ENCODE measurements at places on chromosomes 2 and 18.

GRCh38 chr18:76546088-76546435 lies 51.0 kb upstream of the ZNF516 start:
- DNase-seq, result no peak

DNA sequence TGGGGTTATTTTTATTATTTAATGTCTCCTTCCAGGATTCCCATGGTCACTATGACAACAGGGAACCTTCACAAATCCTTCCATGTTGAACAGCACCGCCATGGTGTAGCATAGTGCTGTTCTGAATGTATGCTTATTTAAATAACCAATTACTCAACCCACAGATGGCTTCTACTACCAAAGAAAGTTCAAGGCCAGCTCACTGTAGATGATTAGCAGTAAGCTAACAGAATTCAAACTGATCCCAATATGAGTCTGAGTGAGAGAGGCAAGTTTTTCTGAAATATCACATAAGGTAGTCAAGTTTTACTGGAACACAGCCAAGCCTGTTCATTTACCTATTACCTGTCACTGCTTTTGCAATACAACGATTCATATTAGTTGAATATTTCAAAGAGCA lies 51.2 kb downstream of the CLASP1 start:
- no peak for DNase-seq

- DNase-seq, result no peak
Measured at GRCh38 chr2:141923657-141924056, 207.2 kb downstream of the LRP1B start.

GRCh38 chr2:170092436-170093060 lies 85.4 kb upstream of the MYO3B start:
- no peak for DNase-seq

DNA sequence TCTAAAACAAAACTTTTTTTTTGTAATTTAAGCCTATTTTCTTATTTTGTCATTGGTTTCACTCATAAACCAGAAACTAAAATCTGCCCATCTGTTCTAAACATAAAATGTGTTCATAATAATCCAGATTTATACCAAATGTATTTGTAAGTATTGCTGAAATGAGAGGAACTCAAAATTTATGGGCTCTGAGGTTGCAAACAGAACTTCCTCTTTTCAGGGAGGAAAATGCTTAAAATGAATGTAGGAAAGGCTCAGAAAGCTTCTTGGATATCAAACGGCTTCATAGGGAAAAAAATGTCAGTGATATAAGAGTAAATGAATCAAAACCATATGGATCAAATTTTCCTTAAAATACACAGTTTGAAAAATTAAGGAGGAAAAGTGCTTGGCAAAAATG lies 83.9 kb downstream of the PAX3 start:
- no peak for DNase-seq

GRCh38 chr18:48797841-48798255 lies 152.9 kb downstream of the SMAD7 start:
- DNase-seq, result no peak

DNA sequence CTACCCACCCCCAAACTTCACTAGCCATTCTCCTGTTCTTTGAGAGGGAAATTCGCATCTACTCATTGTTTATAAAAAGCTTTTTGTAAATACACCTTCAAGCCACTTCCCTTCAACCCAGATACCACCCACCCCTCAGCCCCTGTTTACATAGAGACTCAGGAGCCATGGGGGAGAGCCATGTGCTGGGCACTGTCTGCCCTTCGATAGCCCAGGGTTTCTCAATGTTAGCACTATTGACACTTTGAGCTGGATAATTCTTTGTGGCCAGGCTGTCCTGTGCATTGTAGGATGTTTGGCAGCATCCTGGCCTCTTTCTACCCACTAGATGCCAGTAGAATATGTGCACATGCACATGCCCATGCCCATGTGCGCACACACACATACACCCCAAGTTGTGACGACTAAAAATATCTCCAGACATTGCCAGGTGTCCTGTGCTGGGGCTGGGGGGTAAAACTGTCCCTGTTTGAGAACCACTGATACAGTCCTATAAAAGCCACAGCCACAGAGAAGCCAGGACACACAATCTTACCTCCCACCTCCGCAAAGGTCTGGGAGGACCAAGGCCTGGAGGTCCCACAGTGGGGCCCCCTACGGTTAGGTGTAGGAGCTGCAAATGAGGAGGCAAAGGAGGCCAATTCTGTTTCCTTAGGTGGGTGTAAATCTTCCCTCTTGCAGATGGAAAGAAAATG lies 44.5 kb upstream of the ASPRV1 start:
- DNase-seq, result no peak

- DNase-seq, result no peak
Measured at GRCh38 chr2:132725148-132725547, 55.1 kb upstream of the LYPD1 start.

DNA sequence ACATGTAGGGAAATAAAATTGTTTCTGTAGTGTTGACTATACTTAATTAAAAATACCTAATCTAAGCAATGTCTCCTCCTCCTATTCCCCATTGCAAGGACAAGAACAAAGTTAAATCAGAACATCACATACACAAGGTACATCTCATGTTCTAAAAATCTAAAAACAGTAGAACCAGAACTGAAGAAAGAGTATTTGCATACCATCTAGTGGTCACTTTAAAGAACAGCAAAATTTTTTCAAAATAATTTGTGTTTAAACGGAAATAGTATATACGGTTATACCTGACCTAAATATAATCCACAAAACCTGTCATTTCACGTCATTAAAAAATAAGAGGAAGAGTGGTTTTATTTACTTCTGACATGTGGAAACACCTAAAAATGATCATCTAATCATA lies 294.3 kb upstream of the KCNH7 start:
- DNase-seq, result no peak

DNA sequence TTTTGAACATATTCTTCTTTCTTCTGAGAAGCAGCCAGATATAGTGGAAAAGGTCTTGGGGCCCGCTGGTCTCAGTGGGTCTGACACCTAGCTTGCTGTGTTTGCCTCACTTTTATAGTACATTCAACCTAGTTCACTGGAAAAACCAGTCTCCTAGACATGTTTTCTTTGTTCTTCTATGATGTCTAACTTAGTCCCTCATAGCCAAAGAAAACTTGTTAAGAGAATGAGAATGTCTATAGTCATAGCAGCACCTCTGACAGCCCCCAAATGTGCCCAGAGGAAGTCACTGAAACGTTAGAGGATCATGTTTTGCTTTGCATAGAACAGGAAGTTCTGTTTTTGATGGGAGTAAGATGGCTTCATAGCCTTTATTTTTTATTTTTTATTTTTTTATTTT lies 40.3 kb downstream of the TNFRSF11A start:
- DNase-seq, result no peak

DNA sequence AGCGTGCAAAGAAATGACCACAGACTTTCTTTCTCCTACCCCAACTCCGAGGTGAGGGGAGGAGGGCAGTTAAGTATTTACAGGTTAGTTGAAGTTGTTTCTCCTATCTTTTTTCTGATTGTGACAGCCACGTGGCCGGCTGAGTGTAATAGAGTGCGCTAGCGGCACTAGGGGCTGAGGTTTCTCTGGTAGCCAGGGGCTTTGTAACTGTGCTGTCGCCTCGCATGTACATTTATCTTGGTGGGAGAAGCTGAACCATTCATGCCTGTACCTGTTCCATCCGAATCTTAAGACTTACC lies 214.1 kb upstream of the STON1 start:
- no peak for DNase-seq

DNA sequence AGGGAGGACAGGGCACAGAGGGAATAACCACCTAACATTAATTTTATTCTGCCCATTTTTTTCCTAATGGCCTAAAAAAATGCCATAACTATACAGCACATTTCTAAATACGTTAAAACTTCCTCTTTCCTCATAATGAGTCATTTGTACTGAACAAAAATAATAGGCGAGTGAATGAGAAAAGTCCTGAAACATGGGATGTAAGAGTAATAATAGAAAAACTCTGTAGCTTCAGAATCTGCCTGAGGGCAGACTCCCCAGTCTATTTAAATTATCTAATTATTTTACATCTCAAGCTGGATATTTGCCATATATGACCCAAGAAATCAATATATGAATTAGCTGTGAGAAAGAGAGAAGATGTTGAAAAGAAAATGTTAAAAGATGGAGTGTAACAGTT lies 285.1 kb downstream of the TMX3 start:
- no peak for DNase-seq

DNA sequence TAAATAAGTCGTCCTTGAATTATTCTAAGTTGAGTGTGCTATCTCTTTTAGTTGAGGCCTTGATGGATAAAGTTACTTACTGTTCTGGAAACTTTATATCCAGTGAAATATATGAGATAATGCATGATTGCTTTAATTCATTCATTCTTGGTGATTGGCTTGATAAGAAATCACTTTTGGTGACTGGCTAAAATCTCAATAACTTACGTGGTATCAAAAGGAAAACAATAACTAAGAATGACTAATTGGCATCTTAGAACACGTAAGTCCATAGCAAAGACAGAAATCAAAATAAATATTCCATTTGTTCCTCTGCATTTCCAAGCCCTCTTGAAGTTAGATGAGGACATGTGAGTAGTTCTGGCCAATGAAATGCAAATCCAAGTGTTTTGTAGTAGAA lies 251.6 kb downstream of the NUP35 start:
- DNase-seq, result no peak

GRCh38 chr2:160278101-160278878 lies 78.2 kb upstream of the ITGB6 start:
- DNase-seq, result no peak

- no peak for DNase-seq
Measured at GRCh38 chr2:7986431-7986830, 695.4 kb upstream of the ID2 start.

GRCh38 chr18:80041424-80041823 lies 7.2 kb downstream of the RBFA start:
- DNase-seq, result no peak

- no peak for DNase-seq
Measured at GRCh38 chr2:30448866-30449265, 1.8 kb downstream of the LCLAT1 start.

All from activated CD4-positive, CD25-positive, alpha-beta regulatory T cell treated with anti-CD3 and anti-CD28 coated beads, Interleukin-2, amount 50 U/mL, for 16 hours (primary cell).